ENCODE measurements at places on chromosomes 3 and 15.

GRCh38 chr3:4984511-4984864, 5.3 kb downstream of the BHLHE40 start:
- no peak for DNase-seq

GRCh38 chr15:90664650-90665287, 52.4 kb upstream of the BLM start:
- DNase-seq = no peak

DNA sequence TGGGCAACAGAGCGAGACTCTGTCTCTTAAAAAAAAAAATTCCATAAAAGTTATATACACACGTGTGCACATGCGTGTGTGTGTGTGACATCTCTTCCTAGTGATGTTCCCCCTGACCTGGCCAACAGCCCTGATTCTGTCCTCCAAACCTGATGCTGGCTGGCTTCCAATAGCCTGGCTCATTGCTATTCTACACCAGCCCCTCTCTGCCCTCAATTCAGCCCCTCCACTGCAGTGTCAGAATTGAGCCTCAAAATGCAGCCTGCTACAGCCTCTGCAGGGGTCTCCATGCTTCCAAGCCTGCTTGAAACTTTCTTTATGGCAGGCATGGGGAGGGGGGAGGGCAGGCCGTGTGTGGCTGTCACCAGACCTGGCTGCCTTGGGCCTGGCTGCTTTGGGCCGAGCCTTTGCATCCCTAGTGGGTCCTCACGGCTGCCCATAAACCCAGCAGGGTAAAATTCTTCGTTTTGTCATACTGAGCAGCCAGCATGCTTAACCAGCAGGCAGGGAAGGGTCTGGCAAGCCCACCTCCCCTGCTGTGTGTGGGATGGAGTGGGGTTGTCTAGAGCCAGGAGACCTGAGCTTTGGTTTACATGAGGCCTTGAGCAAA, 22.7 kb upstream of the DOCK3 start:
- DNase-seq = no peak

- DNase-seq = peak; percentile 90
Observed at GRCh38 chr15:70033529-70034140, 64.1 kb downstream of the TLE3 start.

DNA sequence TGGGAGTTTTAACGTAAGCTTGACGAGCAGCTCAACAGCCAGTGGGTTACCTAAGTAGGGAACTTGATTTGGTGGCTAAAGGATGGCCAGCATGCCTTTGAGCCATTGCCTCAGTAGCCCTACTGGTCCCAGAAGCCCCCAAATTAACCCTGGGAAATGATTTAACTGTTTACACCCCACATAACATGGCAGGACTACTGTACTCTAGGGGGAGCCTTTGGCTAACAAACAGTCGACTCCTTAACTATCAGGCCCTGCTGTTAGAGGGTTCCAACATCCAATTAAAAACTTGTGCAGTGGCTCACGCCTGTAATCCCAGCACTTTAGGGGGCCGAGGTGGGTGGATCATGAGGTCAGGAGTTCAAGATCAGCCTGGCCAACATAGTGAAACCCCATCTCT, 9.4 kb upstream of the SMCO1 start:
- DNase-seq = no peak

DNA sequence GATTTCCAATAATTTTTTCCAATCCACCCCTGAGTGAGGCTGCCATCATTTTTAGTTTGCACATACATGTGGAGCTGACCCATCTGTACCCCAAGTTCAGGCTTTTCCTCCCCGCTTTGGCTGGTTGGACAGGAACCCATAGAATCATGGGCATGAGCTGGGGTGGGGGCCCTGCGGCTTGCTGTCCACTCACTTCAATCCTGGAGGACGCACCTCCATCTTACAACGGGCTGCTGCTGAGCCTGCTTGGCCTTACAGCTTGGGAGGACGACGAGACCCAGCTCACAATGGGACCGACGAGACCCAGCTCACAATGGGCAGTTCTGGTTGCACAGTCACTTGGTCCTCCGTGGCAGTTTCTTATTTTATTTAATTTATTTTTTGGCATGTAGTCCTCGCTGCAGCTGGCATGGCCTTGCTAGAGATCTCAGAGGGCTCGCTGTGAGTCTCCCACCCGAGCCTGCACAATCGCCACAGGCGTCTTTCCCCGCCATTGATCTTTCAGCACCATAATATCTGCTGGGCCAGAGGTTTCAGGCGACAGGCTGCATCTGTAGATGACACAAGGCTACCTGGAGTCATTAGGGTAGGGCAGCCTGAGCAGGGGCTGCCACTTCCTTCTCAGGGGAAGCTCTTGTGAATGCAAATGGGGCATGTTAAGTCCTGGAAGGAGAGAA, 19.6 kb upstream of the EPHB3 start:
- DNase-seq = no peak

GRCh38 chr3:168001244-168001643, 94.5 kb downstream of the GOLIM4 start:
- no peak for DNase-seq

- no peak for DNase-seq
Observed at GRCh38 chr3:127909646-127910045, 5.4 kb upstream of the KBTBD12 start.

DNA sequence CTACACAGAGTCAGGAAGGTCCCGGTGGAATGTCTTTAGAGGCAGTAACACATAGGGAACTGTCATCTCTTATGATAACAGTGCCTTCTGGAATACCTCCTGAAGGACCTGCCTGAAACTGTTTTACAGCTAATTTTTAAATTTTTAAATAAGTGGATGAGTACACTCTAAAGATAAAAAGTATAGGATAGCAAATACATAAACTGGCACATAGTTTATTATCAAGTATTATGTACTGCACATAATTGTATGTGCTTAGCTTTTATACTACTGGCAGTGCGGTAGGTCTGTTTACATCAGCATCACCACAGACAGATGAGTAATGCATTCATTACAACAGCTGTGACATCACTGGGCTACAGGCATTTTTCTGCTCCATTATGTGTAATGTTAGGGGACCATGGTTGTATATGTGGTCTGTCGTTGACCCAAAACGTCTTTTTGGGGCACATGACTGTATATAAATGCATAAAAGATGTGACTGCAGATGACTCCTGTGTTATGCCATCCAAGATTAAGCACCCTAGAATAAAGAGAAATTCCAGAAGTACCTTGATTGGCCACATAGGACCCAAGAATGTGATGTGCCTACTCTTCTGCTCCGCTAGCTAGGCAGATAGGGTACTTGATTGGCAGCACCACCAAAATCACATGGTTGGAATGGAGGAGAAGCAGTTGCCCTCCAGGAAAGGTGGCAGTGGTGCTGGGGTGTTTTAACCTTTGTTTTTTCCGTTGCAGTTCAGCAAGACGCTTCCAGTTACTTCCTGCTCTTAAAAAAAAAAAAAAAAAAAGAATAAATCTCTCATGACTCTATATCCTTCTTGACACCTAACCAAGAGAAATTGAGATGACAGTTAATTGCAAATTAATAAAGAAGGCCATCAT, 3.3 kb downstream of the VPS8 start:
- DNase-seq = peak; percentile 67

GRCh38 chr3:120742849-120743365, 363 bp downstream of the GTF2E1 start:
- DNase-seq = peak; percentile 25

GRCh38 chr15:99210334-99210733, 39.0 kb downstream of the TTC23 start:
- no peak for DNase-seq

- no peak for DNase-seq
Observed at GRCh38 chr3:52225452-52226228, at the start of gene TLR9. Gene TLR9 (minus strand): TSS chr3:52225645. CDS start chr3:52225529, 116 bp downstream.

GRCh38 chr3:89405593-89405992, 298.2 kb downstream of the EPHA3 start:
- DNase-seq = no peak
